ENCODE measurements at places on chromosomes 3 and 15.

DNA sequence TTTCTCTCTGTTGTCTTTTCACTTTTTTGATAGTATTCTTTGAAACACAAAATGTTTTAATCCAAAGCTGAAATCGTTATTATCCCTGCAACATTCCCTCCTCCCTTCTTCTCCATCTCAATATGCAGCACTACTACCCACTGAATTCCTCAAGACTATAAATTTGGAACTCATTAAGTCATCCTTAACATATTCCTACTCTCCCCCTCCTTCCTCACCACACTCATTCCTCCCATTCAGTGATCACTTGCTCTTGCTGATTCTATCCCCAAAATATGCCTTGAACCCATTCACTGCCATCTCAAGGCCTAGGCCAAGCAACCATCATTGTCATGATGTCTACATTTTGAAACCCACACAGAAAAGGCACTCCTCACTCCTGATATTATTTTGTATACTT, 2.4 kb upstream of the PIK3R4 start:
- no peak for DNase-seq

GRCh38 chr15:95669146-95669922, 661.2 kb upstream of the NR2F2 start:
- no peak for DNase-seq

DNA sequence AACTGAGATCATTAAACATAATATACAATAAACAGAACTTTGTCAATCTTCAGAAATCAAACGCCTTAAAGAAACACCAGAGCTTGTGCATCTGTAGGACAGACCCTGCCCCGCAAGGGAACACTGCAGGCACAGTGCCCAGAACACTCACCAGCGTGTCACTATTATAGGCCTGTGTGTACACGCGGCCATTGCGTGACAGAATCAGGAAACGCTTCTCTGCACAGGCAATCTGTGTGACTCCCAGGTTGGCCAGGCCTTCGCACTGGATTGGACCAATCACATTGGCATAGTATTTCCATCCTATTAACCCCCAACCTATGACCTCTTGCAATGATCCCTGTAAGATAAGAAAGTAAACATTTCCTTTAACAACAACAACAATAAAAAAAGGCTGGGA, 52.9 kb downstream of the HERC2 start:
- no peak for DNase-seq

DNA sequence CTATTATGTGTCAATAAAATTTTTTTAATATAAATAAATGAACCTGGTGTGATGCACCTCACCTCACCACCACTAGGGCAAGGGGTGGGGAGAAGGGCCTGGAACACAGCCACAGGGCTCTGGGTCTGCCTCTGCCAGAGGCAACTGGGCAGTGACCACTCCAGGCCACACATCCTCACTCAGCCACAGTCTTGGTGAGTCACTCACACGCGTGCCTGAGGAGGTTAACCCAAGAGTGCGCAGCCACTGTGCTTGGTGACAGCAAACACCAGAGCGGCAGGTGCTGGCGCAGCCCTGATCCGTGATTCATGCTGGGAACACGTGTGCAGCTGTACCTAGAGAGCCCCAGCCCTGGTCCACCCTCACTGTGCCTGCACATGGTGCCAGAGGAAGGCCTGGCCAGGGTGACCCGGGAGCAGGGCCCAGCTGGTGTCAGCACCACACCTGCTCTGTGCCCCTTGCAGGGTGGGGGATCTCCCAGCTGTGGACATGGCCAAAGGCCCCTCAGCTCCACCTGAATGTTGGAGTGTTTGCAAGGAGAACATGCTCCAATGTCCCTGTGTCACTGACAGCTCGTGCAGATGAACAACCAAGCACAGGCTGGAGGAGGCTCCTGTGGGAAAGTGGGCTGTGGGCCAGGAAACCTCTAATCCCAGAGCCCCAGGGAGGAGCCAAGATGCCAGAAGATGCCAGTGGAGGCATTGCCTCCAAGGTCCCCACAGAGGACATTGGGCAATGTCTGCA, 2.1 kb downstream of the SLC41A3 start:
- no peak for DNase-seq

DNA sequence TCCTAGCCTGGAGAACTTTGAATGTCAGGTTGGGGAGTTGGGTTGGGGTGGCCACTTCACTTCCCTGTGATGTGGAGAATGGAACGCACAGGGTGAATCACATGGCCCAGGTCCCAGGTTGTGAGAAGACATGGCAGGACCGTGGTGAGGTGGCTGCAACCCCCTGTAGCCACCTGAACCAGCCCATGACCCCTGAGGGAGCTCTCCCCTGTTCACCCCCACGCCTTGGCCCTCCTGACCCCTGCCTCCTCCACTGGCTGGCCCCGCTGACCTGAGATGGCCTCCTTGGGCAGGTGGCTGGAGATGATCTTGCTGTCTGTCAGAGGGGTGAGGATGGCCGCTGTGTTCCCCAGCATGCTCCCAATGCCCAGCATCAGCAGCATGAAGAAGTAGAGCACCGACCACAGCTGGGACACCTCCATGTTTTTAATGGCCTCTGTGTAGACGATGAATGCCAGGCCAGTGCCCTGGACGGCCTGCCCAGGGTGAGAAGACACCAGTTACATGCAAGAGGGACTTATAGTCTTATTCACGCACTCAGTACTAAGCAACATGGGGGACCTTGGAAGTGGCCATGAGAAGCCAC, 31.0 kb downstream of the SLC6A20 start:
- DNase-seq = no peak

- no peak for DNase-seq
Measured at GRCh38 chr3:112847692-112848091, 1.0 kb upstream of the CD200R1L start.

GRCh38 chr15:36235173-36235572, 344.3 kb upstream of the CDIN1 start:
- no peak for DNase-seq

- no peak for DNase-seq
Measured at GRCh38 chr3:77227567-77227966, 187.7 kb downstream of the ROBO2 start.

GRCh38 chr3:22908989-22909507, 294.1 kb upstream of the UBE2E2 start:
- no peak for DNase-seq

DNA sequence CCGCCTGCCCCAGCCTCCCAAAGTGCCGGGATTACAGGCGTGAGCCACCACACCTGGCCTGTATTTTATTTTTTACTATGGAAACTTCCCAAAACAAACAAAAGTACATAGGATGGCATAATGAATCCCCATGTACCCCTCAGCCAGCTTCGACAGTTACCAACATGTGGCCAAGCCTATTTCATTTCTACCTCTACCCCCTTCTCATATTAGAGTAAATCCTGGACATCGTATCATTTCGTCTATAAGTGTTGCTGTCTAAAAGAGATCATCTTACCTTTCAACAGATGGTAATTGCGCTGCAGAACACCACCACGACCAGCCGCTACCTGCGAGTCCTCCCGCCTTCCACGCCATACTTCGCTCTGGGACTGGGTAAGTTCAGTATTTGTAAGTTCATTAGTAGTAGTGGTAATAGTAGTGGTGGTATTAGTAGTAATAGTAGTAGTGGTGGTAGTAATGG, 44.9 kb downstream of the DLEC1 start:
- DNase-seq = no peak

DNA sequence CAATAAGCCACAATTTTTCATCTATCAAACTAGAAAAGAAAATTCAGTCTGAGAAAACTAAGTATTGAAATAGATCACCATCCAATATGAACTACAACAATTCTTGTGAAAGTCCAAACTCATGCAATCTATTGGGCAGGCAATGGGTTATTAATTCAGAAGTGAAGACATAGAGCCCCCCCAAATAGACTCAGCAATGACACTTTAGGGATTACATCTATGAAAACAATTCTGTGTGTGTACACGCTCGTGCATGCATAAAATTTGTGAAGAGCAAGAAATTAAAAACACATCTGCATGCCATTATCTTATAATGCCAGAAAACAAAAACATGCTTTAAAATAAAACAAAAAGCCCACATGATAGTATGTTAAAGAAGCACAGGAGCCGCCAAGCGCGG, 151.3 kb downstream of the NR1I2 start:
- no peak for DNase-seq

DNA sequence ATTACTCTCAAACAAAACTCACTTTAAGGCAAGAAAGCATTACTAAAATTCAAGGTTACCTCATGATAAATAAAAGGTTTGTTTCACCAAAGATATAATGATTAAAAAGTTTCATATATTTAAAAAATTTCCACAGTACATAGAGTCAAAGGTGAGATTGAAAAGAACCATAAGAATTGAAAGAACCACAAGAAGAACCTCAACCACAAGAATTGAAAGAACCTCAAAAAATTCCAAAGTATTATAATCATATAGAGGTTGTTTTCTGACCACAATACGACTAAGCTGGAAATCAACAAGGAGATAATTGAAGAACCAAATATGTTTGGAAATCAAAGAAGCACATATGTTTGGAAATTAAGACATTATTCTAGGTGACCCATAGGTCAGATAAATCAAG, 52.7 kb downstream of the SLC25A36 start:
- no peak for DNase-seq

- no peak for DNase-seq
Measured at GRCh38 chr3:32870373-32871095, 52.7 kb downstream of the TRIM71 start.

DNA sequence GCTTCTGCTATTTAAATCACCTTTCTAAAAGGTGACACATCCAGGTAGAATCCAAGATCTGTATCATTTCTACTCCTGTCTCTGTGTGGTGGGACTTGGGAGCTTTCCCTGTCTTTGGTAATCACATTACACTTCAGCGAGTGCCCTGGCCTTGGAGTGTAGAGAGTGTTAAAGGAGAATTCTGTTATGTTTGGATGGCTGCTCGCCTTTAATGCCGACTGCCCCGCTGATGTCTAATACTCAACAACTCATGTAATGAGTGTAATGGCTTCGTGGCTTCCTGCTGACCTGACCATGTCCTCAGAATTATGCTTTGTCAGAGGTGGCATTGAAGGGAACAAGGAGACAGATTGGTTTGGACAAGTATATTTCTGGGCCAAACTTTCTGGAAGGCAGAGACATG, 66.3 kb upstream of the LRTM1 start:
- DNase-seq = no peak

DNA sequence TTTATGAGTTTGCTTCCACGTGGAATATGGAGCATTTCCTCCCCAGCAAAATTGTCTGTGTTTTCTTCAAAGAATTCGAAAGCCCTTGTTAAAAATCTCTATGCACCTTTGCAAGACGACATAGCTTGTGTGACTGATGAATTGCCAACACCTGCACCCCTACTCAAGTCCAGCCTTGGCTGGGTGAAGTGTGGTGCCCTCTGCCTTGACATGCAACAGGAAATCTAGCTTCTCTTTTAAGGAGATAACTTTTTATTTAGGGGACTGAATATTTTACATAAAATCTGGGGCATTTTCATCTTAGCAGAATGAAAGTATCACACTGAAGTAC, 647 bp downstream of the HMG20A start:
- DNase-seq = no peak

GRCh38 chr3:15387171-15387581, 40.2 kb downstream of the METTL6 start:
- DNase-seq = no peak

DNA sequence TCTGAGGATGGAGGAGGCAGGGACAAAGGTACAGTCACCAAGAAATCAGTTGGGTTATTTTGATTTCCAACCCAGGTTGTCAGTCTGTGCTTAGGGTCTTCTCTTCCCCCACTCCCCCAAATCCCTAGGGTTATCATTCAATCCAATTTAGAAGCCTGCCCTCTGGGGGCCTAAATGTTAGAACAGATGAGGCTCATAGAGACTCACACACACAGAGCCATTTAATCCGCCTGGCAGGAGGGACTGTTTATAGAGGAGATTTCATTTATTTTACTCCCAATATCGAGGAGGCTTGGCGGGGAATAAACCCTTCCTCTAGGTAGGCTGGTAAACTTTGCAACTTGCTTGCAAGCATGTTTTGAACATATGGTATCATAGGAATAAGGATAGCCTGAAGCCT, 52.8 kb downstream of the RHCG start:
- DNase-seq = no peak

- no peak for DNase-seq
Measured at GRCh38 chr15:63430766-63431451, 49.3 kb upstream of the CA12 start.

DNA sequence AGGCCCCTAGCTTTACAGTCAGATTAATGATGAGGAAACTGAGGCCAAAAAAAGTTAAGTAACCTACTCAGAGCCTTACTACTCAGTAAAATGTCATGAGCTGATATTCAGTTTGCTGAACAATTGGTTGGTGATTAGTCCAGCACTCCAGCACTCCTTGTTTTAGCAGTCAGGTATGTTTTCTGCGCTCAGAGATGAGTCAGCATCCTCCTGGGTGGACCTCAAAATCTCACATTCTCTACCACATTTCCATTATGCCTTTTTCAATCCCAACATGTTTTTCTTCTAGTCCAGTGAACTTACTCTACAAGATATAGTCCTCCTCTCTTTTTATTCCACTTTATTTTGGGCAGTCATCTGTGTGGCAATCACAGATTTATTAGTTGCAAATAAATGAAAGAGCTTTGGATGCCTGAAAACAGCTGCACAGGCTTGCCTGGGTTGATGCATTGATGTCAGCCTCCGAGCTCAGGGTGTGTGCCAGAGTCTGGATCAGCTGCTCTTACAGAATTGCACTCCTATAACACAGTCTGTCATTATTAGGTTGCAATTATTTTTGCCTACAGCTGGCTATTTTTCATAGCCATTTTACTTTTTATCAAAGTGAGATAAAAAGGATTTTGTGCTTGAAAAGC, 133.2 kb downstream of the ARPP21 start:
- DNase-seq = no peak

DNA sequence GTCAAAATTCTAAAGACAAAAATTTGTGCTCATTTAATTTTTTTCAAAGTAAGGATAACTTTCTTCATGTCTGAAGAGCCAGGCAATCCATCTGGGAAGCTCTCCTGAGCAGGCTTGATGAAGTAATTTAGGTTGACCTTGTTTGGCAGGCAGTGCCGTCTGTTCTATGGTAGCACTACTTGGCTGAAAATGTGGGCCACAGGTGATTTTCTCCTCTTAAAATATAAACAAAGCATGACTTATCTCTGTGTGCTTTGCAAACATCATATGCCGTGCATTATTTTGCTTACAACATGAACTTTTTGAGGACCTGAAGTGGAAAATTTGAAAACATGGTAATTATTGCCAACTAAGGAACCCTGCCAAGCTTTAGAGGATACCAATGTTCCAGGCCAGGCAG, 143.2 kb downstream of the RAP2B start:
- no peak for DNase-seq

Measured in stimulated activated CD8-positive, alpha-beta memory T cell treated with anti-CD3 and anti-CD28 coated beads, Interleukin-7, amount 100 ng/mL, for 1 hour (primary cell).